ENCODE measurements at places on chromosomes 4 and X. TPM values are rescaled to one million over a fixed set of nuclear protein-coding genes. Genes with fewer than 3 reads are reported as not detected.

DNA sequence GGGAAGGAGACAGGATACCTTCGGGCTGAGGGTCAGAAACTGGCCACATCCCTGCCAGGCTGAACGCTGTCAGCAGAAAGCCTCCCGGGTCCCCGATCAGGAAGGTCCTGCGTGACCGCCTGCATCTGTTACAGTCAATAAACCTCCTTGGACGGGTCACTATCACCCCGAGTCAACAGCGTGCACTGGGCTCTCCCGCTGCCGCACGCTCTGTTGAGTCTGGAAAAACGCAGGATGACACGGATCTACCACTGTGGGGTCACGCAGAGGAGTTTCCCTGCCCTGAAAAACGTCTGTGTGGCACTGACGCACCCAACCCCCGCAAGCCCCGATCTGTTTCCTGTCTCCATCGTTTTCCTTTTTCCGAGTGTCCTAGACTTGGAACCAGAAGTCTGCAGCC lies 12.1 kb downstream of the PPP2R3B start:
- DNase-seq = no peak

DNA sequence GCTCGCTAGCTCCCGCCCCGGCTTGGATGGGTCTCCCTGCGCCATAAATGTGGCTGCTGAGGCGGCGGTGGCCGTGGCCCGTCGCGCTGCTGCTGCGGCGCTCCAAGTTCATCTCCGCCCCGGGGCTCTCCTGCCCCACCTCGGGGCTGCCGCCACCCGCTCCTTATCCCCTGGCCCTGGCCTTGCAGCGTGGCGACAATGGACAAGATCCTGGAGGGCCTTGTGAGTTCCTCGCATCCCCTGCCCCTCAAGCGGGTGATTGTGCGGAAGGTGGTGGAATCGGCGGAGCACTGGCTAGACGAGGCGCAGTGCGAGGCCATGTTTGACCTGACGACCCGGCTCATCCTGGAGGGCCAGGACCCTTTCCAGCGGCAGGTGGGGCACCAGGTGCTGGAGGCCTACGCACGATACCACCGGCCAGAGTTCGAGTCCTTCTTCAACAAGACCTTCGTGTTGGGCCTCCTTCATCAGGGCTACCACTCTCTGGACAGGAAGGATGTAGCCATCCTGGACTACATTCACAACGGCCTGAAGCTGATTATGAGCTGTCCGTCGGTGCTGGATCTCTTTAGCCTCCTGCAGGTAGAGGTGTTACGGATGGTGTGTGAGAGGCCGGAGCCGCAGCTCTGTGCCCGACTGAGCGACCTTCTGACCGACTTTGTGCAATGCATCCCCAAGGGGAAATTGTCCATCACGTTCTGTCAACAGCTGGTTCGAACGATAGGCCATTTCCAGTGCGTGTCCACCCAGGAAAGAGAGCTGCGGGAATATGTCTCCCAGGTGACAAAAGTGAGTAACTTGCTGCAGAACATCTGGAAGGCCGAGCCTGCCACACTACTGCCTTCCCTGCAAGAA lies 763 bp downstream of the USP38 start:
- DNase-seq = no peak

DNA sequence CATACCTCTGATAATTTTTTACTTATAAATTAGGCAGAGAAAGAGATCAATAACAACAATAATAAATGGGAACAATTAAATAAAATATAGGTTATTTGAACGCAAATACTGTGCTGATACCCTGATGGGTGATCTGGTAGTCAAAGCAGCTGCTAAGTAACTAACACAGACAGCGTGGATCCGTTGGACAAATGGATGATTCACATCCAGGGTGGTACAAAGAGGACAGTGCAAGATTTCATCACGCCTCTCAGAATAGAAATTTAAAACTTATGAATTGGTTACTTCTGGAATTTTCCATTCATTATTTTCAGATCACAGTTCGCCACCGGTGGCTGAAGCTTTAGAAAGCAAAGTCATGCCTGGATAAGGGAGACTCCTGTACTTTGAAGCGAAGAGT lies 1066.0 kb upstream of the ADGRL3 start:
- no peak for DNase-seq

DNA sequence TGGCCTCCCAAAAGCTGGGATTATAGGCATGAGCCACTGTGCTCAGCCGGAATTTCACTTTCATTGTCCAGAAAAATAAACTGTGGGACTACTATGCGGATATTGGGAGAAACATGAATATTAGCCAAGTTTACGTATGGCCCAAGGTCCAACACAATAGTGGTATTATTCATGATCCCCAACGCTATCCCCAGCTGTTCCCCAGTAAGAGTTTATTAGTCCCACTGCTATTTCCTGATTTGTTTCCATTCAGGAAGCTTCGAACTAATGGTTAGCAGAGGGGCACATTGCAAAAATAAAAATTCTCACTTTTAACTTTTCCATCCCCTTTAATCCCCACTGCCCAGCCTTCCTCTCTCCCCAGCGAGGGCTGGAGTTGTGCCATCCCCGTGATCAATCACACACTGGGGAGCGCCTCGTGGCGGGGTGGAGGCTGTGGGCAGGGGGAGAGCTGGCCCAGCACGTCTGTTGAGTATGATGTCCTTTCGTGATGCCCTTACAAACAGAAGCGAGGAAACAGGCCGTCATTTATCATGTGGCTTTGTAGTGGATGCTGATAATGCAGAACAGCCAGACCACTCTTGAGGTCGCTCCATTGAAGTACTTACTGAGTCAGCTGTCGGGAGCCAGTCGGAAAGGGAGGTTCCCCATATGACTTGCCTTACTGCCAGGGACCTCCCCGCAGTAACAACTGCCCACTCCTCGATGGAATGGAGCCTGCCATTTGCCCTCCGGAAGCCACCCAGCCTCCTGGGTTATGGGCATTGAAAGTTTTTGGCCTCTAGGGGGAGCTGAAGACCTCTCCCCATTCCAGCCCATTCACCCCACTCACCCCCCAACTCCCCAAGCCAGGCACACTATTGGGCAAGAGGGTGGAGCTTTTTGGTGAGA lies 117.0 kb downstream of the KDR start:
- DNase-seq = no peak

The PAK3 gene
- total RNA-seq = 0.13 TPM

DNA sequence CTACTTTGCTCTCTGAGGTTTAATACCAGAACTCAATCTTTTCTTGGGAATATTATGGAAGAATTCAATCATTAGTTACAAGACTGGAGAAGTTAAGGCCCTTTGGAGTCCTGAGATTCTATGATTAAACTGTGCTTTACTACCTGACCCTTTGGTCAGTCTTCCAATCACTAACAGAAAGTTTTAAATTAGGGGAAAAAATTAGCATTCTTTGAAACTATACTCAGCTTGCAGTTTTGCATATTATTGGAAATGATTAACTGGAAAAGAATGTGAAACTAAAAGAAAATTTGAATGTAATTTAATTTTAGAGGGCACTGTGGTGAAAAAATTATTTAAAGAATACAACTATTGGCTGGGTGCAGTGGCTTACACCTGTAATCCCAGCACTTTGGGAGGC lies 18.7 kb upstream of the GPR34 start:
- DNase-seq = no peak

DNA sequence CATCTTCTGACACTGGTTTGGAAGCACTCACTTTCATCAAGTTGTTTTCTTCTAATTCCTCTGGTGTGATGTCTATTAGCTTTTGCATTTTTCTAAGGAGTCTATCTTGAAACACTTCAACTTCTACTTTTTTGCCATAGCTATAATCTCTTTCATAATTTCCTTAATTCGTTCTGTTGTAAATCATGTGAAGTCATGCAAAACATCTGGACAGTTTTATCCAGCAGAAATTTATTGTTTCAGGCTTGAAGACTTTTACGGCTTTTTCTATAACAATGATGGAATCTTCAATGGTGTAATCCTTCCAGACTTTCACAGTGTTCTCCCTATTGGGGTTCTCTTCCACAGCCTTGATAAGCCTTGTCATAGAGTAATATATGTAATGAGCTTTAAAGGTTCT lies 74.9 kb upstream of the PABPC4L start:
- no peak for DNase-seq

DNA sequence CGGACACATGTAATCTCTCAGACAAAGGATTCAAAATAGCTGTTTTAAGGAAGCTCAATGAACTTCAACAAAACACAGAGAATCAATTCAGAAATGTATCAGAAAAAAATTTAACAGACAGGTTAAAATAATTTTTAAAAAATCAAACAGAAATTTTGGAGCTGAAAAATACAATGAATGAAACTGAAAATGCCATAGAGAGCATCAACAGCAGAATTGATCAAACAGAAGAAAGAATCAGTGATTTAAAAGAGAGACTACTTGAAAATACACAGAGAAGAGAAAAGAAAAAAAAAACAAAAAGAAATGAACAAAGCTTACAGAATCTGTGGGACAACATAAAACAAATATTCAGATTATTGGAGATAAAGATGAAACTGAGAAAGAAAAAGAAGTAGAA lies 118.8 kb upstream of the GYPA start:
- DNase-seq = no peak

The RASGEF1B gene
- 15.1 TPM for total RNA-seq

DNA sequence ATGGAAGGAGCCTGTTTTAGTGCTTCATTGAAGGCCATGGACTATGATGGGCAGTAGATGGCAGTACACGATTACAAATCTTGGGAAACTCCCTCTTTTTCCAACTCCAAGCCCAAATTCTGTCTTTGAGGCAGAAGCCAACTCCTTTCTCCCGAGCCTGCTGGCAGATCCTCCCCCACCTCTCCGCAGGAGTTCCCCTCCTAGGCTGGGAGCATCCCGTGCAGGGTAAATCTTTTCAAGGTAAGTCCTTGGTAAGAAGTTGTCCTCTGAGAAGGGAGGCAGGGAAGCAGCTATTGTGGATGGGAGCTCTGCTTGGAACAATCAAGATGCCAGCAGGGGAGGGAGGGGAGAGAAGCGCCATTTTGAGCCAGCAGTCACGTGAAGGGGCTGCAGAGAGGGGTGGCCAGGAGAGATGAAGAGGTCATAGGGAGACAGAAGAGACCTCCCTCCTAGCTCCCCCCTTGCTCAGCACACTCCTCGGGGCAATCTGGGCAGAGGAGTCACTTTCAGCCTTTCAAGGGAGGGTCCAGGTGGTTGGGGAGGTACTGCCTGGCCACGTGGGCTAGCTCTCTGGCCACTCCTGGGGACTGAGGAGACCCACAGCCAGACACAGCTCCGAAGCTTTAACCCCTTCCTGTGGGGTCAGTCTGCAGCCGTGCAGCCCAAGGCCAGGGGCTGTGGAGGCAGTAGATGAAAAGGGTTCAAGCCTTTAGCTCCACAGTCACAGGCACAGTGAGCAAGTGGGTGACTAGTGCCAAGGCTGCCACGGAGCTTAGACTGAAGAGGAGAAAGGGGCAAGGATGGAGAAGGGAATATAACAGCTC lies 9.6 kb downstream of the CC2D2A start:
- no peak for DNase-seq

DNA sequence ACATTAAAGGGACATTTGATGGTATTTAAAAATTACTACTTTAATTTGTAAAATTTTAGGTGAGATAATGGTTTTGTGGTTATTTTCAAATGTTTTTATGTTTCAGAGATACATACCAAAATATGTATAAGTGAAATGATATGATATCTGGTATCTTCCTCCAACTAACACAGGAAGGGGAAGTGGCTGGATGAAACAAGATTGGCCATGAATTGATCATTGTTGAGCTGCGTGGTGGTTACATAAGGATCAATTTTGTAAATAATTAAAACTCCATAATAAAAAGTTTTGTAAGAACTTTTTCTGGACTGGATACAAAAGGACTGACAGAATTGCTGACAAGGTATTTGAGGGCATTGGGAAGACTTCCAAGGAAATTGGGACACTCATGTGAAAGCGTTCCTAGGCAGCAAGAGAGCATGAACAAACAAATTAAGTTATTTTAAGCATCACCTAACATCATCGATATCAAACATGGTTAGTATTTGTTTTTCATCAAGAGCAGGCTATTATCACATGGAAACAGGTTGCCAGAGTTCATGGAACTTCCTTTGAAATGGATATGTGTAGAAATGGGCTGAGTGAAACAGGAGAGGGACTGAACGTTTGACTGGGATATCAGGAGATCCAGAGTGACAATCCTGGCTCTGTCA lies 4.4 kb upstream of the PGM2 start:
- no peak for DNase-seq

DNA sequence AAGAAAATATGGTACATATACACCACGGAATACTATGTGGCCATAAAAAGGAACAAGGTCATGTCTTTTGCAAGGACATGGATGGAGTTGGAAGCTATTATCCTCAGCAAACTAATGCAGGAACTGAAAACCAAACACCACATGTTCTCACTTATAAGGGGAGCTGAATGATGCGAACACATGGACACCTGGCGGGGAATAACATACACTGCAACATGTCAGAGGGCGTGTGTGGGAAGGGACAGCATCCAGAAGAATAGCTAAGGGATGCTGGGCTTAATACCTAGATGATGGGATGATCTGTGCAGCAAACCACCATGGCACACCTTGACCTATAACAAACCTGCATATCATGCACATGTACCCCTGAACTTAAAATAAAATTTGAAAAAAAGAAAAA lies 19.5 kb upstream of the CNKSR2 start:
- no peak for DNase-seq

The EFNB1 gene
- 9.9 TPM for total RNA-seq

DNA sequence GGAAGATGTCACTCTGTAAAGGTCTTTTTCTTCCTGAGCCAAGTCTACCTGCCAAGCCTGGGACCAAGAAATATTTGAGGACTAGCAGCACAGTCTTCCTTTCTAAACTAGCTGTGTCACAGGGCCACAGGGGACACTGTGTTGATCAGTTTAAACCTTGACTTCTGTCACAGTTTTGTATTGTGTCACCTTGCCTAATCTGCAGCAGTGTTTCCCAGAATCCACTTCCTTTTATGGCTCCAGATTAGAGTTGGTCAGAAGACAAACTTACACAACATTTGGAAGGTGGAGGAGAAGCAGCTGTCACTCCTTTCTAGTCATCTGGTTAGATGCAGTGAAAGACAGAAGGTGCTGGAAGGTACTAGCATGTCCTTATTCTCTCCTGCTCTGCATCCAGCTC lies 143.1 kb upstream of the BCOR start:
- DNase-seq = no peak

The TLR3 gene
- not detected for total RNA-seq

- no peak for DNase-seq
Observed at GRCh38 chr4:176885224-176885623, 92.5 kb upstream of the VEGFC start.

The FRMPD3 gene
- total RNA-seq = not detected

DNA sequence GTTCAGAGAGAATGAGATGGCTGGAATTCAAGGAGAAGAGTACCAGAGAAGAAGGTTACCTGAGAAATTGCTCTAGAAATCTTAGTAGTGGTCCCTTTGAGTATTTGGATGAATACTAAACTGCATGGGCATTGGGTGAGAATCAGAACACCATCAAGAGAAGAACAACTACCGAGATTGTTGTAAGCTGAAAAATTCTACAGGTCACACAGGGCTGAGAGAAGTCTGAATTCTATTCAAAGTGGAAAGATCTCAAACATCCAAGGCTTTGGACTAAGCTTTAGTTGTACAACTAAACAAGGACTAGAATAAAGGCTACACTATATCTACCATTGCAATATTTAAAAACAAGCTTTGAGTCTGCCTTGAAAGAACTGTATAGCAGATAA lies 40.8 kb downstream of the LRBA start:
- DNase-seq = no peak

The TMPRSS11D gene
- not detected for total RNA-seq

GRCh38 chrX:31007321-31007720 lies 64.5 kb downstream of the FTHL17 start:
- DNase-seq = no peak

The CSTF2 gene
- total RNA-seq = 79.5 TPM

The TXK gene
- 2.4 TPM for total RNA-seq

All from activated T-cell treated with anti-CD3 and anti-CD28 coated beads, Interleukin-2, amount 50 U/mL, for 4 hours (primary cell).